Ascending aorta (tissue), 2 donors: ENCODE measurements at places on chromosomes 16 and 17.

GRCh38 chr16:47465919-47466630 is 4.9 kb downstream of the PHKB start:
- DNase-seq = no peak

DNA sequence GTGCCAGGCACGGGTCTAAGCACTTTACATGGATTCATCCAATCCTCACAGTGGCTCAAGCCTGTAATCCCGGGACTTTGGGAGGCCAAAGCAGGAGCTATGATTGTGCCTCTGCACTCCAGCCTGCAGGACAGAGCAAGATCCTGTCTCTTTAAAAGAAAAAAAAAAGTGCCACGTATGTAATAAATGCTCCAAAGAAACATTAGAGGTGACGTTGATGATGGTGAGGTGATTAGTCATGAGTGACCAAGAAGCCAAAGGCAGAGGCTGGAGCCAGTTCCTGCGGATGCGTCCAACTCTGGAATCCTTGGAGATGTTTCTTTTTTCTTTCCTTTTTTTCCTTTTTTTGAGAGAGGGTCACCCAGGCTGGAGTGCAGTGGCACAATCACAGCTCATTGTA is 59.4 kb upstream of the SIAH1 start:
- peak; percentile 79 for DNase-seq

DNA sequence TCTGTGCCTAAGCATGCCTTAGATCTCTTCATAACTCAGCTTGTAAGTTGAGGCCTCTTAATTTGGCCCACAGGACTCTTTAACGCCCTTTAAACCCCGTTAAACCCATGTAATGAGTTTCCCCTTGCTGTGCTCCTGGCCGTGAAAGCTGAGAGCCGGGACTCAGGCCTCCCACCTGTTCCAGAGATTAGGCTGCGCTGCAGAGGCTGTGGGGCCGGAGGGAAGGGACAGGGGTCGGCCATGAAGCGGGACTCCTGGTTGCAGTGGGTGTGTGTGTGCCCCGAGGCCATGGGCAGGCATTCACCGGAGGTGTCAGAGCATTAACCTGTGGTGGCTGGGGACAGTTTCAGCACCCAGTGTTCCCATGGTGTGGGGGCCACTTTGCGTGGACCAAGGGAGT is 150.8 kb upstream of the IRX3 start:
- DNase-seq = no peak

- DNase-seq = no peak
These were observed 227.3 kb downstream of the WWOX start for GRCh38 chr16:78326731-78327130.

DNA sequence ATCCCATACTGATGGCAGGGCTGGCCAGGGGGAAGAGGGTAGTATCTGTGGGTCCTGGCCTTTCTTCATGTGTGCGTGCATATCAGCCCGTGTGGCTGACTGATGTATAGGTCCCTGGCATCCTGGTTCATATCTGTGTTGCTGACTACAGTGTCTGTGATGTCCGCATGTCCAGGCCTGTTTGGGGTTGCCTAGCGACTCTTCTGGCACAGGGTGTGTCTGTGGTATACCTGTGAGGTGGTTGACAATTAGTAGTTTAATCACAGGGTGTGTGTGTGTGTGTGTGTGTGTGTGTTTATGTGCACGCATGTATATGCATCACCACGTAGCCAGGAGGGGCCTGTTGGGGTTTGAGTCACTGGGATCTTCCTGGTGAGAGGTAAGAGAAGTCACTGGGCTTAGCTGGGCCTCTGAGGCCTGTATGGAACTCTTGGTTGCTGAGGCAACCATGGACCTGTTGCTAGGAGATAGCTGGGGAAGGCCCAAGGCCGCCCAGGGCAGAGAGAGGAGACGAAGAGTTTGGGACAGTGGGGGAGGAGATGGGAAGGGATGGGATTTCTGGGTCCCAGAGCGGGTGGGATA is 603 bp upstream of the TMEM95 start:
- DNase-seq = no peak

GRCh38 chr17:11302401-11303186 is 61.6 kb downstream of the SHISA6 start:
- no peak for DNase-seq

DNA sequence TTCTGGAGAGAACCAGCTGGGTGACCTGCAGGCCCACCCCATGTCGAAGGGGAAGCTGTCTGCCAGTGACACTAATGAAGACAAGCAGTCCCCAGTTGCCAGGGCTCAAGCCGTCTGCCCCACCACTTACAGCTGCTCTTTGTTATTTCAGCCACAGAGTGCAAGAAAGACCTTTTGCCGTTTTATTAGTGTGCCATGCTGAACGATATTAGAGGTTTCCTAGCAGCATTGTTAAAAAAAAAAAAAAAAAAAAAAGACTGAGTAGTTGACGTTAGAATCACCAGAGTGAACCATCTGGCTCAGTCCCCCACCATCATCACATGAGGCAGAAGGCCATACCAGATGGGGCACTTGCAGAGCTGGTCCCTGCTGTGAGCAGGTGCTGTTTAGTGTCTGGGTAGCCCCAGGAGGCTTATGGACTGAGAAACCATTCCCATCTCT is 26.5 kb upstream of the SLC39A11 start:
- no peak for DNase-seq

- no peak for DNase-seq
These were observed 1070.0 kb downstream of the CDH11 start for GRCh38 chr16:64051824-64052223.

- no peak for DNase-seq
These were observed 3.9 kb downstream of the HS3ST3A1 start for GRCh38 chr17:13597723-13598347.

- no peak for DNase-seq
These were observed 171.2 kb upstream of the XYLT1 start for GRCh38 chr16:17641990-17642389.

DNA sequence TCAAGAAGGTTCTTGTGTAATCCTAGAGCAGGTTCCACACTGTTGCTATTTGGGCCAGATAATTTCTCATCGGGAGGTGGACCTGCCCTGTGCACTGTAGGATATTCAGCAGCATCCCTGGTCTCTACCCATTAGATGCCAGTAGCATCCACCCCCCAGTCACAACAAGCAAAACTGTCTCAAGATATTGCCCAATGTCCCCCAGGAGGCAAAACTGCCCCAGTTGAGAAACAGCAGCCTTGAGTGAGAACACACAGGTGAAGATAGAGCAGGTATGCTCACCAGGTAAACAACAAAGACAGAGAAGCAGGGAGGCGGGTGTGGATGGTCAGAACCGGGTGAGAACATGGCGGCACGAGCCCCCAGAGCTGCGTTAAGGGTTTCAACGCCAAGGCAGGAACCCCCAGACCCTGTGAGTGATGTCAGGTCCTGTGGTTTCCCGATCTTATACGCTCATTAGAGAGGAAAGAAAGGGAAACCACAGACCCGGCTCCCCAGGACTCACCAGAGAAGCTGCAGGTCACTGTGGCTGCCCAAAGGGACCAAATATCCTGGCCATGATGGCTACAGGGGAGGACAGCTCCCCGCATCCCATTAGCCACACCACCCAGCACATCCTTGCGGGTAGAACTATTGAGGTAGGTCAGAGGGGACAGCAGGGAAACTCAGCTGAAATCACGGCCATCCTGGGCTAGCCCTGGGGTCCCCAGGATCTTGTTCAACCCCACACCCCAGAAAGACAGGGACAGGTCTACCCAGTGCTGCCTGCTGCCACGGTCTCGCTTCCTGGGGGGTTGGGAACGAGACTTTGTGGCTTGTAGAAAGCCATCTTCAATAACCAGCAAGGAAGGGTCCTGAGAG is 21.2 kb downstream of the CDC42EP4 start:
- no peak for DNase-seq

- DNase-seq = no peak
These were observed 66.8 kb upstream of the RASL10B start for GRCh38 chr17:35664685-35665084.

DNA sequence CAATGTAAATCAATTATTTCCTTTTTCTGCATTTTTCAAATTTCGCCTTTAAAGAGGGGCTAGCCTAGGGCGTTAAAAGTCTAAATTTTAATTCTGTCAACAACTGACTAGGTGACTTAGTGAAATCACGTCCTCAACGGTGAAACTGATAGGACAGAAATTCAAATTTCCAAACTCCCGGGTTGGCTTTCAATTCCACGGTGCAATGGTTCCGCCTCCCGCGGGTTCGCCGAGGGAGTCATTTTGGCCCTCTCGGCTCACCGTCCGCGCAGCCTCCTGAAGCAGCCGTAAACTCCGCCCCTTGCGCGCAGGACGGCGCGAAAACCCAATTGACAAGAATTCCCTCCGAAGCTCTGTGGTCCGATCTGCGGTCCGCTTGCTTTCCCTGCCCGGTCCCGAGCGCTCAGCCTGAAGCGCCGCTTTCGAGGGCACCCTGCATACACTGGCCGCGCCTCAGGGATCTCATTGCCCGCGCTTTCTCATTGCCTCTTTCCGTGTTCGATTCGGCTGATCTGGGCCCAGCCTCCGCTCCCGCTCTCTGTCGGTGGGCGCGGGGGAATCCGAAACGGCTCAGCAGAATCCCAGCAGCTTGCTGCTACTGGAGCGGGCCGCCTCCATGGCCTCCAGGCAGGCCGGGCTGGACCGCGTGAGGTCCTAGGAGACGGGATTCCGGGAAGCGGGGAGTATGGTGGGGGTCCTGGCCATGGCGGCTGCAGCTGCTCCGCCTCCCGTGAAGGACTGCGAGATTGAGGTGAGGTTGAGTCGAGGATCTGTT is at the start of gene ATAD5:
Gene ATAD5 (plus strand): TSS at position 304 of the 775 bp plus-strand sequence. CDS start 382 bp downstream, at position 686.
- DNase-seq = peak; percentile 95

DNA sequence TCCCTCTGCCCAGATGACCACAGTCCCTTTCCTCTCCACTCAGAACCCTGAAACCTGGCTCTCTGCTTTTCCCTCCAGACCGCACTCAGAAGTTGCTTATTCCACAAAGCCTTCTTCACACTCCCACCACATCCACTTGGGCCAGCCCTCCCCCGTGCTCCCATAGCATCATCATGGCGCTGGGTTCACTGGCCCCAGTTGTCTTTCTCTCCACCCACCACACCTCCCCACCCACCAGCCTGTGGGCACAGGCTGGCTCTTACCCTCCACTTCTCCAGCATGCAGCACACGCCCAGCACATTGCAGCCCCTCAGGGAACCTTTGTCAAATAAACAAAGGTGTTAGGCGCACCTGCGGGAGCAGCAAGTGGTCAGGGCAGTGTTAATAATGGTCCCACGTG is 130.0 kb downstream of the KATNIP start:
- DNase-seq = no peak
